ENCODE measurements at places on chromosomes 11 and 22.

- no peak for DNase-seq
Measured at GRCh38 chr11:68843703-68844312, 2.1 kb upstream of the CPT1A start.

DNA sequence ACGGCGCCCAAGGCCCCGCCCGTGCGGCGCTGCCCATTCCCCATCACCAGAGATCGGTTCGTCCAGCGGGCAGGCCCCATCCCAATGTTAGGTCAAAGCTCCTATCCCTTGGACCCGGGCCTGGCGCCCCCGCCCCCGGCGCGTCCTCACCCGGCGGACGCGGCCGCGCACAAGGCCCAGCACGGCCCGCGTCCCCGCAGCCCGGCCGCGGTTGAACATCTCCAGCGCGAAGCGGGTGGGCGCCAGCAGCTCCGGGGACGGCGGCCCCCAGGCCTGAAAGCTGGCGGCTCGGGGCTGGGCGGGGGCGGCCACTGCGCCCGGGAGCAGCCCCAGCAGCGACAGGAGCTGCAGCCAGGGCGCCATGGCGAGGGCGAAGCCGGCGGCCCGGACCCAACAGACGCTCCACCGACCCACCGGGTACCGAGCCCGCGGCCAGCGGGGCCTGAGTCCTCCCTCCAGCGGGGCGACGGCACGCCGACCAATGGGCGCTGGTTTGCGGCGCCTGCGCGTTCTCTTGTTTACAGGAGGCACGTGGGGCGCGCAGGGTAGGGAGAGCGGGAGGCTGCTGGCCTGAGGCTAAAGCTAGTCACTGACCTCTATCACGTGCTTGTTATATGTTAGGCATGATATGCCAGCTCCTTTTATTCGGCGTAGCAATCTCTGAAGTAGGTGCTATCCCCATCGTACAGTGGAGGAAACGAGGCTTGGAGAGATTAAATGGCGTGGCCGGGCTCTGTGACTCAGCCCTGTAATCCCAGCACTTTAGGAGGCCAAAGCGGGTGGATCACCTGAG is at the start of gene CTSF:
Gene CTSF, minus strand, starts transcription at position 483 of the 793 bp plus-strand sequence. Its CDS starts 120 bp downstream, at position 363.
- DNase-seq = peak; percentile 89

GRCh38 chr11:68584991-68585524 is 99.3 kb upstream of the GAL start:
- no peak for DNase-seq

GRCh38 chr11:3732671-3733436 is 61.7 kb upstream of the CHRNA10 start:
- no peak for DNase-seq

- DNase-seq = no peak
Measured at GRCh38 chr22:25351631-25352293, 132.3 kb downstream of the CRYBB2 start.

GRCh38 chr11:70473186-70473872 is 75.0 kb downstream of the CTTN start:
- no peak for DNase-seq

DNA sequence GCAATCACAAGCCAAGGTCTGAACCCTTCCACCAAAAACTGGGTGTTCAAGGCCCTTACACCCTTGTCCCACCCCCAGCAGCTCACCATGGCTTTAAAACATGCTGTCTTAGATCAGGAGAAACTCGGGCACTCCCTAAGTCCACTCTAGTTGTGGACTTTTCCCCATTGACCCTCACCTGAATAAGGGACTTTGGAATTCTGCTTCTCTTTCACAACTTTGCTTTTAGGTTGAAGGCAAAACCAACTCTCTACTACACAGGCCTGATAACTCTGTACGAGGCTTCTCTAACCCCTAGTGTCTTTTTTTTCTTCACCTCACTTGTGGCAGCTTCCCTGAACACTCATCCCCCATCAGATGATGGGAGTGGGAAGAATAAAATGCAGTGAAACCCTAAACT is 15.0 kb downstream of the HTR3A start:
- no peak for DNase-seq

DNA sequence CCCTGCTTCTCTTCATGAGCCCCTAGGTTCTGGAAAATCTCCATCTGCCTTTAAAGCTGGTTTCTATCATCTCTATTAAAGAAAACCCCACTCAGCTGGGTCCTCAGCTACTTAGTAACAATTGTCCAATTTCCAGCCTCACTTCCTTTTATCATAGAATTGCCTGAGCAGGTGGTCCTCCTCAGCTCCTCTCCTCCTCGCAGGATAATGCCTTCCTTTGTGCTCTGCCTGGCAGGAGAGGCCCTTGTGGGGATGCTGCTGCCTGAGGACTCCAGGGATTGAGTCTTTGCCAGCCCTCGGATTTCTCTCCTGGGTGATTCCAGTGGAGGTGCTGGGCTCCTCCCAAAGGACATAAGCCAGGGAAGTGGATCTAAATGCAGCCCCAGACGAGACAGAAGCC is 448.3 kb downstream of the INSC start:
- no peak for DNase-seq

GRCh38 chr11:207863-208180 is 314 bp downstream of the RIC8A start:
- DNase-seq = no peak

DNA sequence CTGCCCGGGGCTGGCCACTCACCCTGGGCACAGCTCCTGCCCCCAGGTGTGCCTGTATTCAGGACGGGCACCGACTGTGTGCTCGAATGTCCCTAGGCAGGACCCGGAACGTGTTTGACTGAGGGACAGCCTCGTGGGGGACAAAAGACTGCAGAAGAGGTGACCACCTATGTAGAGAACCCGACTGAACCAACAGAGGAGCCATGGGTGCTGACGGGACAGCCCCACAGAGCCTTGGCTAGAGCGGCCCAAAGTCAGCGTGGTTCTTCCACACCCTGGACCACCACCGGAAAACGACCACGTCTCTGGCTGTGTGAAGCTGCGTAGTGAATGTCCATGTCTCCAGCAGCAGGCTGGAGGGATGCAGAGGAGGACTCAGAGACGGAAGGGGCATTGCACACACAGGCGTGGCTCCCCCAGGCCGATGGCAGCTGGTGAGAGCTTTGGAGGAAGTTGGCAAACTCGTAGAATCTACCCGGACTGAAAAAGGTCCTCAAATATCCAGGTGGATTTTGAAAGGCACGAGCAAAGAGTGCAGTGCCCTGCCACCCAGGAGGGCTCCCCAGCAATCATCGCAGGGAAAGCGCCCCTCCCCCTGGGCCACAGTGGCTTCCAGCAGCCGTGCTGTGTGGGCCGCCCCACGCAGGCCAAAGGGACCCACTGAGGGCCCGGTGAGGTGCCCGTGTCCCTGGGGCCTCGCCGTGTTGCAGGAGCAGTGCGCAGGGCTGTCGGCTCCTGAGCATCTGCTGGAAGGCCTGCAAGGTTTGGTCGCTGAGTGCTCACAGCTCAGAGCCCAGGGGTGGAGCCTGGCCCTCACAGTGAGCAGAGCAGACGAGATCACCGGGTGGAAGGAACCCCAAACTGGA is 17.5 kb upstream of the MUC5B start:
- DNase-seq = no peak

GRCh38 chr11:77370217-77370616 is 68.7 kb upstream of the GDPD4 start:
- no peak for DNase-seq

- DNase-seq = no peak
Measured at GRCh38 chr22:48927591-48927990, 900.1 kb downstream of the BRD1 start.

- DNase-seq = no peak
Measured at GRCh38 chr11:65615950-65616574, 486 bp downstream of the PCNX3 start.

DNA sequence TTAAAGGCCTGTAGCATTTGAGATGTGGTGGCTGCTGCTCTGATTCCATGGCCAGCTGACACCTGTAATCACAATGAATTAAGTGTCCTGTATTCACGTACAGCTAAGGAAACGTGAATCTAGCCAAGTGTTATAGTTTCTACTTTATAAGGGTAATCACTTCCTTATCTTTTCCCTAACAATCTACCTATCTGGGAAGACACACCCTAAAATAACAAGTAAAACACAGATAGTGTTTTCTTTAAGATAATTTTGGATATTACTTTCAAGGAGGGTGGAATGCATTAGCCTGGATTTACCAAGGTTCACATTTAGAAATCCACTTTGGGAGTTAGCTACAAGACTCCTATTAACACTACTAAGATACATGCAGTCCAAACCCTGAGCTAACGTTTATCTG is 11.5 kb downstream of the CDON start:
- no peak for DNase-seq

GRCh38 chr11:36452961-36453360 is 57.1 kb downstream of the TRAF6 start:
- no peak for DNase-seq

GRCh38 chr11:119785131-119785530 is 56.1 kb upstream of the NECTIN1 start:
- no peak for DNase-seq

- no peak for DNase-seq
Measured at GRCh38 chr11:89536926-89537325, 45.8 kb upstream of the NOX4 start.

DNA sequence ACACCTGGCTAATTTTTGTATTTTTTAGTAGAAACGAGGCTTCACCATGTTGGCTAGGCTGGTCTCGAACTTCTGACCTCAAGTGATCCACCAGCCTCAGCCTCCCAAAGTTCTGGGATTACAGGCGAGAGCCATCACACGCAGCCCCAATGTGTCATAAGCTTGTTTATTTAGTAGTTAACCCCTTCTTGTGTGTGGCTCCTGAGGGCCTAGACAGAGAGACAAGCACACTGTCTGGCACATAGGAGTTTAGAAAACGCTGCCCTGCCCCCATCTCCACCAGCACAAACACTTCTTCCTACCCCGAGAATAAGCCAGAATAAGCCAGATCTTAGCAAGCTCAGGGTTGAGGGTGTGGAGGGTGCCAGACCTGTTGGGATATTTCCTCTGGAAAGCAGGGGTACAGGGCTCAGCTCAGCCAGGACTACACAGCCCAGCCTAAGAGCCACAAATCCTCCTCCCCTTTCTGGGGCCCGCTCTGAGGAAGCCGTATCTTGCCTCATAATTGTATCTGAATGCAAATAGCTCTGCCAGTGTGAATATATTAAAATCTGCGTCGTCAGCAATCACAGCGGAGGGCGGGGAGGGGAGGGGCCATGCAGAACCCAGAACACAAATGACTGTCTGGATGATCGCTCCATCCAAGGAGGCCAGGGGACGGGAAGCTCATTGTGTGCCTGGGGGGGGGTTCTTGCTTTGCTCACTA is 247.3 kb downstream of the MN1 start:
- peak; percentile 11 for DNase-seq

GRCh38 chr22:44586999-44587736 is 89.1 kb upstream of the RTL6 start:
- DNase-seq = no peak

GRCh38 chr22:48889887-48890692 is 937.6 kb downstream of the BRD1 start:
- no peak for DNase-seq

- DNase-seq = no peak
Measured at GRCh38 chr11:131447277-131447815, 76.9 kb downstream of the NTM start.

DNA sequence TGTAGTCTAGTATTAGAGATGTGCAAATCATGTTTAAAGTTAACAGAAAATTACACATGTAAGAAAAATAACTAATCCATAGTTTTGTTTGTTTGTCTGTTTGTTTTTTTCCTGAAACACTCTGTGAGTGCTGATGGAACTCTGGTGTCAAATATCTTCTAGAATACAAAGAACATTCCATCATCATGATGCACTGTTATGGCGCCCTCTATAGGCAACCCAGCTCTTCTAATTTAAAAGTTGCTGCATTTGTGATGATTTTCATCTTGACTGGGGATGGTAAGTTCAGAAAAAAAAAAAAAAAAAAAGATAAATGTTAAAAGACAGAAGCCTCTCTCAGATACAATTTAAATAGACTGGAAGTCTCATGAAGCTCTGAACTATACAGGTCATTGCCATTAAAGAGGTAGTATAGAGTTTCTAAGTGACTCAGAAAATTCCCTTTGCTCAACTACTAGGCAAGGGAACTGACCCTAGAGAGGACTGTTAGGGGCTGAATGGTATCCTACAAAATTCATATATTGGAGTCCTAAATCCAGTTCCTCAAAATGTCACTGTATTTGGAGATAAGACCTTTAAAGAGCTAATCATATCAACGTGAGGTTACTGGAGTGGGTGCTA is 597.2 kb upstream of the ANO3 start:
- no peak for DNase-seq

DNA sequence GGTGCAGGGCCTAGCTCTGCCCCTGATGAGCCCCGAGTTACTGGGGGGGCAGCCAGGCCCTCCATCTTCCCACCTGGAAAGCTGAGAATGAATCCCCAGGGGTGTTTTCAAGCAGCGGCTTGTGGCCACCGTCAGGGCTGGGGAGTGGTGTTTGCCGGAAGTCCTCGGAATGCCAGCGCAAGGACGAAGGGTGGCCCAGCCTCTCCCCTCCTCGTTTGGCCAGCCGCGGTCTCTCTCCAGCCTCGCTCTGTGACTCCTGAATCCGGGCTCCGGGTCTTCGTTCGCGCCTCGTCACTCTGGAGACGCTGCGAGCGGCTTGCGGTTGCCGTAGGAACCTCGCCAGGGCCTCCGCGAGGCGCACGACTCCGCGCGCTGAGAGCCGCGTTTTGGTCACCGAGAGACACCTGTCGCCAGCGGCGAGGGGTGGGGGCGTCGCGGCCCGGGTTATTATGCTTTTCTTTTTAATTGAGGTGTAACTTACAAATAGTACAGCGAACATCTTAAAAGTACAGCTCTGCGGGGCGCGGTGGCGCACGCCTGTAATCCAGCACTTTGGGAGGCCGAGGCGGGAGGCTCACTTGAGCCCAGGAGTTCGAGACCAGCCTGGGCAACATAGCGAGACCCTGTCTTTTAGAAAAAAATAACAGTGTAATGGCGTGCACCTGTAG is 6.3 kb upstream of the KDELR3 start:
- peak; percentile 79 for DNase-seq

DNA sequence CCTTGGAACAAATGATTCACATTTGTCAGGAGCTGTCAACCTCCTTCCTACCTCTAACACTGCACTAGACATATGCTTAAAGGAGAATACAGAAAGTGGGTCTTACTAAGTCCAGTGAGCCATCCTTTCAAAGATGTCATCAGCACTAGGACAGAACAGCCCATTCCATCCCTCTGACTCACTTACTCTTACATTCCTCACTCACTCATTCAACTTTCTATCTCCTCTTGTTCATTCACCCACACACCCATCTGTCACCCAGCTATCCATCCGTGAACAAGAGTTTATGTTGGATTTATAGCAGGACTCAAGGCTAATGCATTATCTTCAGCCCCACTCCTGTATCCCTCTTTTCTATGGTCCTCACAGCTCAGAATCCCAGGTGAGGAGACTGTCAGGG is 9.1 kb downstream of the INSC start:
- peak; percentile 14 for DNase-seq

Measured in occipital lobe (tissue), 3 donors.